ENCODE measurements at places on chromosomes 1 and 21. TPM values are rescaled to one million over a fixed set of nuclear protein-coding genes. Genes with fewer than 3 reads are reported as not detected.

- no peak for DNase-seq
These were observed 109.8 kb downstream of the ELAVL4 start for GRCh38 chr1:50218344-50219120.

DNA sequence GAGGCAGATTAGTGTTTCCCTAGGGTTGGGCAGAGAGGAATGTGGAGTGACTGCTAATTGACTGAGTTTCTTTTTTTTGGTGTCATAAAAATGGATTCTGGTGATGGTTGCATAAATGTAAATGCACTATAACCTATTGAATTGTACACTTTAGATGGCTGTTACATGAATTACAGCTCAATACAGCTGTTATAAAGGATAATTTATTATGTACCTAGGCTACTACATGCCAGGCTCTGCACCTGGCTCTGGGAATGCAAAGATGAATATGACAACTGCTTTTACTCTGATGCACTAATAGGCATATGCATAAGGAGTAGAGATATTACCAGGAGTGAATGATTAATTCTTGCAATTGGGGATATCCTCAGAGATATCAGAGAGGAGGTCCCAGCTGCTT lies 345.3 kb downstream of the PTBP2 start:
- no peak for DNase-seq

- DNase-seq, result no peak
These were observed 122.3 kb upstream of the TMPRSS2 start for GRCh38 chr21:41630249-41630648.

DNA sequence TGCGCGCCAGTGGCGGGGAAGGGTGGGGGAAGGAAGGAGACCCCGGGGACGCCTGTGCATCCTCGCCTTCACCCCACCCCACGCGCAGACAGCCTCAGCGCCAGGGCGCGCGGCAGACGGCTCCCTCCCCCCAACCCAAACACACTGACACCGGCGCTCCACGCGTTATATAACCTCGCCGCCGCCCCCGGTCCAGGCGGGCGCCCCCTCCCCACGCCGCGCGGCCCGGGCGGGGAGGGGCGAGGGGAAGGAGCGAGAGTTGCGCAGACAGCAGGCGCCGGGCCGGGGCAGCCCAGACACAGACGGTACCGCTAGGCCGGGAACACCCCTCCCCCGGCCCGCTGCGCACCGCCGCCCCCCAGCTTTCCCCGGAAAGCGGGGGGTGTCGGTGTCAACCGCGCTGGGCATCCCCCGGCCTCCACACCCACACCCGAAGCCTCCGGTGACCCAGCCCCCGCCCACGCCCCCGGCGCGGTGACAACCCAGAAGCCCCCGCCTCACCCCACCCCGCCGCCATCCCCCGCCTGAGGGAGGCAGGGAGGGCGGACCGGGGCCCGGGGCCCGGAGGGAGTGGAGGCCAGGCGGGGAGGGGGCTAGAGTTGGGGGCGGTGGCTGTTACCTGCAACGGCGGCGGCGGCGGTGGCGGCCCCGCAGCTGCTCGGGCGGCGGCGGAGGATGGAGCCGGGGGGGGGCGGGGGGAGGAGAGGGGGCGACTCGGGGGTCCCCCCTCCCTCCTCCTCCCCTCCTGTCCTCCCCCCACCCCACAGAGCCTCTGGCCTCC lies 432 bp downstream of the AKT3 start:
- DNase-seq, result peak; percentile 61

- no peak for DNase-seq
These were observed 417.0 kb upstream of the ESRRG start for GRCh38 chr1:217140041-217140901.

The LYPD8 gene
- not detected for total RNA-seq
